Stimulated activated CD4-positive, alpha-beta T cell treated with anti-CD3 and anti-CD28 coated beads, Interleukin-2, amount 100 ng/mL, for 48 hours (primary cell): ENCODE measurements at places on chromosomes 2 and 18.

DNA sequence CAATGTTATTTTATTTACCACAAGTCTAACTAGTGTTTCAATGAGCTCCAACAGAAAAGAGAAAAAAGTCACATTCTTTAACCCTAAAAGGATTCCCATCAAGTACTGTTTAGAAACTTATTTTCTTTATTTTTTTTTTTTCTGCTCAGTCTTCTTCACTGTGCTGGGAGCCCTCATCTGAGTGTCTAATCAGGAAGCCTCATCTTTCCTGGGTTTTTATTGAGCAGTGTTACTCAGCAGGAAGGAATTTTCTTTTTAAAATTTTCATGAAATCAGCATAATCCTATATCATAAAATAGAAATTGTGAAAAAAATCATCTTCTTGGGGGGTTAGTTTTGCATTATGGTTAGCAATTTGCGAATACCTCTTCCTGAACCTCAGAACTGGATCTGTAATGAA lies 453.8 kb downstream of the CDH2 start:
- DNase-seq: no peak

DNA sequence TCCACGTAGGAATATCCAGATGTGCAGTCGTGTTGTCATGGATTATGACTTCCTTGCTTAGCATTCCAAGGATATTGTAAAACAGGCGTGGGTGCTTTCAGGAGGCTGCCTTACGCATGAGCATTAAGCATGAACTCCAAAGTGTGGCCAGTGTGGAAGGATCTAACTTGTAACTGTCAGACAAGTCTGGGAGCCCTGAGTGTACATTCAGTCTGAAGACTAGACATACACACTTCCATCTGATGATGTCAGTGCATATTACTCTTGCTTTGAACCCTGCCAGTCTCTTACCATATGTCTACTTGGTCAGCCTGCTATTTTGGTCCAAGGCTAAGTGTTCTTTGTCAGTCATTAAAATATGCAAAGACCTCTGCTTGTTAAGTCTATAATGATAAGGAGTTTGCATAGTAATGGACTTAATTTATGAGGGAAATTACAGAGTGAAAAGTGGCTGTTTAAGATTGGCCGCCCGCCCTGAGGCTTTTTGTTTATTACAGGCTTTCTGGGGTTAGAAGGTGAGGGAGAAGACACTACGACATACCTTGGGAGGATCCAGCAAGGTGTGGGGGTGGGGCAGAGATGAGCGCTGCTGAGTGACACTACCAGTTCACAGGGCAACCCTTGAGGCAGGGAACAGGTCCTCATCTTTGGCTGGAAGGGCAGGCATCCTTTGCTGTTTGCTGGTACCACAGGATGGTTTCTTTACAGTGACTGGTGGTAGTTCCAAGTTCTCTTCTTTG lies 48.3 kb downstream of the CABLES1 start:
- DNase-seq: no peak

DNA sequence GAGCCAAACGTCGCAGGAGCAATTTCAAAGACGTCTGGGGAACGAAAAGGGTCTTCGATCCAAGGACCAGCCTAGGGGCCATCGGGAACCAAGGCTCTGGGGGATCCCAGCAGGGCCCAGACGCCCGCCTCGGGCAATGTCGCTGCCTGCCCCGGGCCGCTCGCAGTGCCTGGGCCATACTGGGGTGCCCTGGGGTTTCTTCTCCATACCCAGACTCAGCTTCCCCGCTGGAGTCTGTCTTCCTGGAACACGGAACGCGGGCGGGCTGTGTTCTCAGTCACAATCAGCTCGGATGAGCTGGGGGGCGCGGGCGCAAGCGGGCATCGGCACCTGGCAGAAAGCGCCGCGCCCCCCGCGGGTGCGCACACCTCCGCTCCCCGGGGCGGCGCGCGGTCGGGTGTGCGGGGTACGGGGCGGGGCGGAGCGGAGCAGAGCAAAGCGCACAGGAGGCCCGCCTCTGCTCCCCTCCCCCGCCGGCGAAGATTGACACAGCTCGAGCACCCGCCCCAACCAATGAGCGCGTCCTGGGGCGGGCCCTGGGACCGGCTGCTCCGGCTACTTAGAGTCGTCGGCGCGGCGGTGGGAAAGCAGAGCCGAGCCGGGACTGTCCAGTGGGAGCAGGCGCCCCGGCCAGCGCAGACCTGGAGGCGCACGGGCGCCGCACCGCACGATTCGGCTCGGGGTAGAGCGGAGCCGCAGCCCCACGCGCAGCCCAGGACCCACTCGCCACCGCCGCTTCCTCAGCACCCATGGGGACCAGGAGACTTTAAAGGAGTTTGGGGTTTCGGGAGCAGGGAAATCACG lies at the start of gene LRATD1:
Gene LRATD1 (plus strand): TSS at position 585 of the 804 bp plus-strand sequence. CDS start 1,263 bp downstream, outside the sequence.
- DNase-seq: no peak

- no peak for DNase-seq
These were observed 28.3 kb downstream of the TWSG1 start for GRCh38 chr18:9362869-9363268.

DNA sequence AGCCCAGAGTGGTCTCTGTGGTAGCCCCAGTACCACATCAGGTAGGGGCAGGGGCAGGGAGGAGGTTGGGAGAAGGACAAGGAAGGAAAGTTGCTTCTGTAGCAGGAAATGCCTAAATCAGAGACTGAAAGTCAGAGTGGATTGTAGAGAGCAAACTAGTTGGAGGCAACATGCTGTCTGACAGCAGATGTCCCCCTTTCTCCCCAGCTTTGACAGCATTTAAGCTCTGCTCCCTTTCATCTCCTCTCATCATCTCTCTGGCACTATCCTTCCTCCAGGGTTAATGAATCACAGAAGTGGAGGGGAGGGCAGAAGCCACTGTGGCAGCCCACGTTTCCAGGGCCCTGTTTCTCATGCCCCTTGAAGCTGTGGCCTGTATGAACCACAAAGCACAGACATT lies 50.4 kb downstream of the BOD1L2 start:
- DNase-seq: no peak

- DNase-seq: no peak
These were observed 4.4 kb downstream of the DNMT3A start for GRCh38 chr2:25337276-25337675.

GRCh38 chr2:45191976-45192375 lies 182.7 kb upstream of the SIX2 start:
- DNase-seq: no peak

- no peak for DNase-seq
These were observed 55.4 kb upstream of the MAP2 start for GRCh38 chr2:209368406-209368805.

DNA sequence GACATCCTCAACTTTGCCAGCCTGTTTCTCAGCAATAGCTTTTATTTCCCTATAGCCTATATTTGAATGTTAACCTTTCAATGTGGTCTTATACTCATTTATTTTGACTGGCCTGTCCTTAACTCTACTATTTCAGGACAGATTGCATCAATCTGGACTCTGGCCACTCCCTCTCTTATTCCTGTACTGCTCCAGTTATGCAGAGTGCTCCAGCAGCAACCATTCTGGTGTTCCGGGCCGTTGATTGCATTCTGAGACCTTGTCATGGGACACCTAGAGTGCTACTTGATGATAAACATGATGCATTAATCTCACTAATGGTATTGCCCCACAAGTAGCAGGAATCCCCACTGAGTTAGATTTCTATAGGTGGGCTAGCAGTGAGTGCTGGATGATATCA lies 363.4 kb downstream of the LRRTM1 start:
- DNase-seq: no peak

DNA sequence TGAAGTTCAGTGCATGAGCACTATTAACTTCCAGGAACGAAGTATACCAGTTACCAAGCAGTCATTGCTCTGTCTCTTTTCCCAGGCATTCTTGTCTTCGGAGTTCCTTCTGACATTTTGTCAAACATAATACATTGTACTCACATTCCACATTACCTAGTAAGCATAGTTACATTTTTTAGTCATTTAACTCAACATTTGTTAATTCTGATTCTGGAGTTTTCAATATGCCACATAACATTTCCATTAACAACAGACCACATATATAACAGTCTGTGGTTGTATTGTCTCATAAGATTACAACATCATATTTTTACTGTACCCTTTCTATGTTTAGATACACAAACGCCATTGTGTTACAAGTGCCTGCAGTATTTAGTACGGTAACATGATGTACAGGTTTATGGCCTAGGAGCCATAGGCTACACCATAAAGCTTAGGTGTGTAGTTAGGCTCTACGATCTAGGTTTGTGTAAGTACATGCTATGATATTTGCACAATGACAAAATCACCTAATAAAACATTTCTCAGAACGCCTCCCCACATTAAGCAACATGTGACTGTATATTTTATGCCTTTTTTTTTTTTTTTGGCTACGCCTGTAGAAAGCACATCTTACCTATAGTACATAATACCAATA lies 187.1 kb downstream of the DYM start:
- no peak for DNase-seq

GRCh38 chr2:105339414-105339813 lies 2.1 kb downstream of the C2orf49 start:
- no peak for DNase-seq

DNA sequence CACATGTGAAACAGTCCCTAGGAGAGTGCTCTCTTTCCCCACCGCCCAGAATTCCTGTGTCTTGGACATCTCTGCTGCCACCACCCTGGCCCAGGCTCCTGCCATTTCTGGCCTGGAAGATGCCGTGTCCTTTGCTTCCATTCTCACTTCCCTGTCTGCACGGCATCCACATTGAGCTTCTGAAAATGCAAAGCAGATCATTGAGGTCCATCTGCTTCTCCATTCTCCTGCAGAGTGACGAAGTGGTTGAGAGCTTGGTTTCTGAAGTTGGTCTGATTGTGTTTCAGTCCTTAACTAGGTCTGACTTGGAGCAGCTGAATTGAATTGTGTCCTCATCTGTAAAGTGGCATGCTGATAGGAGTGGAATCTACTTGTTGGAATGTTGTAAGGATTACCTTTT lies 98.7 kb upstream of the MGAT5 start:
- DNase-seq: no peak

DNA sequence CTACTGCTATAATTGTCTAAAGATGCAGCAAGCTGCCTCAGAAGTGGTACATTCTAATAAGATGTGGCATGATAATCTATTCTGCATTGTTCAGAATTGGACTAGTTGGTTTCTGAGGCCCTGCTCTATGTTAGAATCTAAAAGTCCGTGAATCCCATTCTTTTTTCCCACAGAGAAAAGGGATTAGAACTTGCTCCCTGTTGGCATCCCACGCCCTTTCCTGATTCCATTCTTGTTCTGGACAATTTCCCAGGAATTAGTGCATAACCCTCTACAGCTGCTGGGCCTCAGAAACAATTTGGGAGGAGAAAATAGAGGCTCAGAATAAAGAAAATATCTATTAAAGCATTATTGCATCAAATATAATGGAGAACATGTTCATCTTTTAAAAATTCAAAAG lies 282.7 kb downstream of the NRXN1 start:
- no peak for DNase-seq

DNA sequence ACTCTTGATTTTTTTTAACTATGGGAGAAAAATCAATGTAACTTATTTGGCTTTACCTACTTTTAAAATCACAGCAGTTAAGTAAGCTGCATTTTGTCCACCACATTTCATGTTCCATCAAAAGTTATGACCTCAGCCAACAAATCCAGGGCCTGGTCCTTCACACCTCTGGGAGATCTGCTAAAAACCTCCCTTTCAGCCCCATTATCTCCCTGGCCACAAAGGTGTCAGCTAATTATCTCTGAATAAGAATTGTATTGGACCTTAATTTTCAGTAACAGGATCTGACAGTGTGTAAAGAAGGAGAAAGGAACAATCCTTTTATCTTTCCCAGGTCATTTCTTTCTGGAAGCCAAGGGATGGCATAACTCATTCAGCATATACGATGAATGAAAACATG lies 359.3 kb downstream of the TMEM182 start:
- DNase-seq: no peak

DNA sequence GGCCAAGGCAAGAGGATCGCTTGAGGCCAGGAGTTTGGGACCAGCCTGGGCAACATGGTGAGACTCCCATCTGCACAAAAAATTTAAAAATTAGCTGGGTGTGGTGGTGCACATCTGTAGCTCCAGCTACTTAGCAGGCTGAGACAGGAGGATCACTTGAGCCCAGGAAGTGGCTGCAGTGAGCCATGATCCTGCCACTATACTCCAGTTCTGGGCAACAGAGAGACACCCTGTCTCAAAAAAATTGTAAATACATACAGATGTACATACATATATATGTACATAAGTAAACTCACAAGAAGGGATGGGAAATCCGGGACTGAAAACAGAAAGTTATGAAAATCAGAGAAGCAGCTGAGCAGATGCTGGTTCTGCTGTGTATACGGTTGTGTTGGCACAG lies 29.6 kb upstream of the TAF4B start:
- no peak for DNase-seq

DNA sequence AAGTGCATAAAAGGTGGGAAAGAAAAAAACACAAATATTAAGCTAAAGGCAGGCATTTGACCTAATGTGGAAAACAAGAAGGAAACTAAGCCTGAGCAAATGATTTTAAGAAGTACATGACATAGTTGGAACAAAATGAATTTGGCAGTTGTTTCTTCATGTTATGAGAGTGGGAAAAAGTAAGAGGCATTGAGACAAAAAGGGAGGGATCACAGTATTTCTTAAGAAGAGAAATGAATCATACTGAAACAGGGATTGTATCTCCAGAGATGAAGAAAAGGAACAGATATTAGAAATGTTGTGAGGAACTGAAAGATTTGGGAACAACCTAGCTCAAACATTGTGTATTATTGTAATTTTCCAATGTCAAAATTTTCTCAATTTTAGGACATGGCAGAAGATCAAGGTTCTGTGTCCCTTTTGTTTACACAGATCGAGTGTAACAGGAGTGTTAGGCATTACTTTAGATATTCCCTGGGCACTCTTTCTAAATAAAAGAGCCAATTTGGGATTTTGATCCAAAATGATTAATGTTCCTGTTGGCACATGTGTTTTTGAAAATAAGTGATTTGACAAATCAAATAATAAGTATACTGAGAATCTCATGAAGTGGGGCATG lies 98.6 kb downstream of the CALCRL start:
- no peak for DNase-seq

DNA sequence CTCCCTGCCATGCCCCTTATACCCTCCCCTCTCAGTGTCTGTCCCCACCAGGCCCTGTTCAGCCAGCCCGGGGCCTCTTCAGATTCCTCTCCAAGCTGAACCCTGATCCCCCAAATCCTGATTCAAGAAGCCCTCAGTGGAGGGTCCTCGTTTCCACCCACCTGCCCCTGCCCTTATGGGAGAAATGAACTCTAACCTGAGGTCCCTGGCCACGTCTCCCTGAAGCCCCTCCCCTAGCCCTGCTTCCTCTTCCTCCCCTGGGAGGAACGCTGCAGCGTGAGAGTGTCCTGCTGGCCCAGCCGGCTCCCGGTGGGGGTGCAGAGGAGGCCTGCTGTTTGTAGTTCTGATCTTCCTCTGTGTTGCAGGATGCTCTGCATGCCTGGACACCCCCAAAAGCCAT lies 56.7 kb upstream of the GLI2 start:
- no peak for DNase-seq

- DNase-seq: peak; percentile 59
These were observed 43.0 kb upstream of the RAB6C start for GRCh38 chr2:129936334-129936934.

DNA sequence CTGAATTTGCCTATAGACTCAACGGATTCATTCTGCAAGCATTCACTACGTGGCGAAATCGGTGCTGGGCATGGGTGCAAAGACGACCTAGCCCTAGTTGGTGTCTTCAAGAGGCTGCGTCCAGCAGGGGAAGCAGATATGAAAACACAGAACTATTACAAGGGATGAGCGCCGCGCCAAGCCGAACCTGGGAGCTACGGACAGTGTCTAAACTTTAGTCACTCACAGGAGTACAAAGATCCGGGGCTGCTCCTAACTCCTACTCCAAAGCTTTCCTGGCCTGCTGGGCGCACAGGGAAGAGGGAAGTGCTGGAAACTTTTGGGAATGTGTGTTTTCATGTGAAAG lies 732 bp upstream of the ANXA4 start:
- DNase-seq: peak; percentile 16

- DNase-seq: no peak
These were observed 73.6 kb downstream of the CYBRD1 start for GRCh38 chr2:171595896-171596295.
